ENCODE measurements at places on chromosomes 3 and 15. TPM values are rescaled to one million over a fixed set of nuclear protein-coding genes. Genes with fewer than 3 reads are reported as not detected.
A peak's percentile ranks its signal among the peaks of the same experiment; 100 is the strongest.

DNA sequence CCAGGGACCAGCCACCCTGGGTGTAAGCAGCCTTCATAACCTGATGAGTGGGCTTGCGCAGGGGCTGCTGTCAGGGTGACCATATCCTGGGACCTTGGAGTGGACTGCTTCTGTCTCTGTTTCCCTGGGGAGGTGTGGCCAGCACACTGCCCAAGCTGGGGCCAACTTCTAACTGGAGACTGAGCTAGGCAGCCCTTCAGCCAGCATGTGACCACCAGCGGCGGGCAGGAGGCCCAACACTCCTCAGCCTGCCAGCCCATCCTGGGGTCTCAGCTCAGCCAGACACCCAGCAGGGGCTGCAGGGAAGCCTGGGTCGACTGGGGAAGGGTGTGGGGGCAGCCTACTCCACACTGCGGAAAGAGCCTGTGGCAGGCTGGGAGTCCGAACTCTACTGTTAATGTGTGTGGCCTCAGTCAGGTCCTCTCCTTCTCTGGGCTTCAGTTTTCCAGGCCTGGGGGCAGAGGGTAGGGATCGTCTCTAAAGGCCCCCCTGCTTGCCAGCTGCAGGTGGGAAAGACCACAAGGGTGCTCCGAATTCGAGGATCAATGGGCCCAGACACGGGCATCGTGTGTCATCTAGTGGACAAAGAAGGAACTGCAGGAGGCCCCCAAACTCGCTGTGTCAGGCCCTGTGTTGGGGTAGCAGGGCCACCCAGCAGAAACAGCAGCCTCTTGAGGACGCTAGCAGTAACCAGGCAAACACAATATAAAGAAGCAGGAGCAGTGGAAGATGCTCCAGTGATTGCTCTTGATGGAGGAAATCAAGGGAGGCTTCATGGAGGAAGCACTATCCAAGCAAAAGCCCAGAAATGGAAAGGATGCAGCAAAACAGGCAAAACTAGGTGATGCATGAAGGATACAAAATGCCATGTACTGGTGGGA is 2.0 kb upstream of the SEMA3G start:
- H3K4me3 ChIP-seq, result no peak overlapping the region
- H3K27ac ChIP-seq, result no peak overlapping the region
- no peaks in the 10 kb centered on the region for H3K36me3 ChIP-seq
- peak; percentile 96 for DNase-seq
- peaks cover 5% of the 10 kb centered on the region for H3K4me1 ChIP-seq

DNA sequence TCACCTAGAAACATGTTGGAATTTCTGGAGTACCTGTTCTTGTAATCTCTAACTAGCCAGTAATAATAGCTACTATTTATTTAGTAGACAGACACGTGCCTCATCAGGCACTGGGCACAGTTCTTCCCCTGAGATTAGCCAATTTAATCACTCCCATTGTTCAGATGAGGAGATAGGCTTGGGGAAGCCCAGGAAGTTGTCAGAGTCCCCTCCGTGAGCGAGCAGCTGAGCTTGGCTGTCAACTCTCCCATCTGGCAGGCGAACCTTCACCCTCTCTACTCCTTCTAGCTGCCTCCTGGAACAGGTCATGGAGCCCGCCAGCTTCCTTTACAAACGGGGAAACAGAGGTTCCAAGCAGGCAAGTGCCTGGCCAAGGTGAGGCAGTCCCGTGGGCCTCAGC is 31.1 kb upstream of the FGD5 start:
- H3K36me3 ChIP-seq, result no peaks in the 10 kb centered on the region
- DNase-seq, result no peak
- H3K4me1 ChIP-seq, result peaks cover 6% of the 10 kb centered on the region
- no peak overlapping the region for H3K4me3 ChIP-seq

GRCh38 chr3:73681610-73682009 is 56.9 kb upstream of the PDZRN3 start:
- no peak overlapping the region for H3K27ac ChIP-seq
- H3K4me1 ChIP-seq, result peaks cover 29% of the 10 kb centered on the region
- H3K4me3 ChIP-seq, result no peak overlapping the region
- no peak for DNase-seq
- no peaks in the 10 kb centered on the region for H3K36me3 ChIP-seq

- no peak overlapping the region for H3K27ac ChIP-seq
- H3K27me3 ChIP-seq, result no peaks in the 10 kb centered on the region
- no peaks in the 10 kb centered on the region for H3K4me1 ChIP-seq
- H3K36me3 ChIP-seq, result no peaks in the 10 kb centered on the region
These were observed 6.5 kb upstream of the CILP start for GRCh38 chr15:65217526-65218482.

GRCh38 chr15:80815106-80815505 is 35.9 kb downstream of the CEMIP start:
- no peaks in the 10 kb centered on the region for H3K27me3 ChIP-seq
- peaks cover 11% of the 10 kb centered on the region for H3K4me1 ChIP-seq
- no peak overlapping the region for H3K27ac ChIP-seq
- H3K36me3 ChIP-seq, result no peaks in the 10 kb centered on the region
- DNase-seq, result no peak
- H3K4me3 ChIP-seq, result no peak overlapping the region

DNA sequence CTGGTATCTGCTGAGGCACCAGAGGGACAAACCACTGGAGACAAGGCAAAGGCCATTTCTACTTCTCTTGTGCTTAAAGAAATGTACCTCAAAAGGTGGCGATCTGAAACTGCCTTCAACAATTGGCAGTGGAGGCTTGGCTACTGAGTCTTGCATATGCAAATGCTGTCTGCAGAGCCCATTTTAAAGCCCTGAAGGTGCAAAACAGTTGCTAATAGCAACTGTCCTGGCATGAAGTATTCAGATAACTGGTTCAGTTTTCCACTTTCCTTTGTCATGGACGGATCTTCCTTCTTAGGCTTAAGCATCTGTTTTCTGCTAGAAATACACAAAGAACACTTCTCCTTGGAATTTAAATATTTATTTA is 71.4 kb upstream of the PSMD6 start:
- peaks cover 30% of the 10 kb centered on the region for H3K4me1 ChIP-seq
- peak overlapping the region; percentile 73 for H3K27ac ChIP-seq
- peak; percentile 74 for DNase-seq

GRCh38 chr3:16297997-16298885 is 33.2 kb downstream of the OXNAD1 start:
- peaks cover 10% of the 10 kb centered on the region for H3K36me3 ChIP-seq
- peaks cover 37% of the 10 kb centered on the region for H3K4me1 ChIP-seq
- no peak for DNase-seq
- H3K27me3 ChIP-seq, result no peaks in the 10 kb centered on the region
- H3K4me3 ChIP-seq, result no peak overlapping the region
- H3K27ac ChIP-seq, result no peak overlapping the region

DNA sequence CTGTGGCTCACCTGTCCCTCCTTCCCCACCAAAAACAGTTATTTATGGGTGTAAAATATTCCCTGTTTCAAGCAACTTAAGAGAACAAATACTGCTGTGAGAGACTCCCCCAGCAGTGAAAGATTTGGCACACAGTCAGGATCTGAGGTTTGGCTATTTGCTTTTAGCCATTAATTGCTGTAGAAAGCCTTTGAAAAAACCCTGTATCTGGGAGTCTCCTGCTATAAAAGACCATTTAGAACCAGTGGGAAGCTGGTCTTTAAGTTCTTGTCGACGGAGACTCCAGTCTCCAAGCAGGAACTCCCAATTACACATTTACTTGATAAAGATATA is 55.1 kb upstream of the PCSK6 start:
- no peaks in the 10 kb centered on the region for H3K36me3 ChIP-seq
- no peaks in the 10 kb centered on the region for H3K4me1 ChIP-seq
- H3K27ac ChIP-seq, result no peak overlapping the region

DNA sequence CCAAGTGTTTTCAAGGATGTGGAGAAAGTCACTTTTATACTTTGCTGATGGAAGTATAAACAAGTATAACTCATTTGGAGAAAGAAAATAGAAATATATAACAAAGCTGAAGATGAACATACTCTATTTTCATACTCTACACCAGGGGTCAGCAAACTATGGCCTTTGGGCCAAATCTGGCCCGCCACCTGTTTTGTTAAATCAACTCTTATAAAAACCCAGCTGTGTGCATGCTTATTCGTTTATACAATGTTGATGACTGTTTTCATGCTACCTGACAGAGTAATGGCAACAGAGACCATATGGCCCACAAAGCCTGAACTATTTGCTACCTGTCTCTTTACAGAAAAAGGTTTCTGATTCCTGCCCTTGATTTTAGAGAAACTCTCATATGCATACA is 124.0 kb downstream of the NR1D2 start:
- no peak overlapping the region for H3K4me3 ChIP-seq
- H3K4me1 ChIP-seq, result no peaks in the 10 kb centered on the region
- H3K27ac ChIP-seq, result no peak overlapping the region
- H3K27me3 ChIP-seq, result no peaks in the 10 kb centered on the region
- peak; percentile 52 for DNase-seq

DNA sequence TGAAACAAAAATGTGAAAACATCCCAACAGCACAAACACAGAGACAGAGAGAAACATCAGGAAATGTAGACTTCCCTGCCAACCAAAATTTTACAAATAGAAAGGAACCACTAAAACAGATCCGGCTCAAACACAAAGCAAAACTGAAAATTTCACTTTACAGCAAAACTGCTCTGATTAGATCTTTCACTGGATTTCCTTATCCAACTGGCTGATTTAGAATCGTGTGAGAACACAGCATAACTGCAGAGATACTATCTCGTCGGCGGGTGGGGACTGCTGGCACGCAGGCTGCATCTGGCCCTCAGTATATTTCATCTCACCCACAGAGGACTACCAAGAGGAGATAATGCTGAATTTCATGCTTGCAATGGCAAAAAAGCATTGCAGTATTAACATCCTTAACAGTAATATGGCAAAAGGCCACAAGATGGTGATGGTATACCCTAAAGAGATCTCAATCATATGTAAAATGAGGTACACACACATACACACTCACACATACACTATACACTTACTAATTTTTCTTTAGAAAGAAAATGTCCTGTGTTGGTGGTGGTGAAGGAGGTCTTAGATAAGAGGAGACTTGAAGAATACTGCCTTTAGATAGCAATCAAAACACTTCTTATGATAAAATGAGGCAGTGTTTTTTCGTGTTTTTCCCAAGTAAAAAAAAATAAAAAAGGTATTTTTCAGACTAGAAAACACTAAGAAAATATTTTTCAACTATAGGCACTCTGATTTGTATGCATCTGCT is 10.6 kb upstream of the LEO1 start:
- no peaks in the 10 kb centered on the region for H3K4me1 ChIP-seq

The CPN2 gene
- not detected for total RNA-seq

The RASGRF1 gene
- 0.39 TPM for total RNA-seq

The SPCS1 gene
- 187 TPM for total RNA-seq
